Bronchial smooth muscle cell (primary cell): ENCODE measurements at places on chromosomes 3 and 15. TPM values are rescaled to one million over a fixed set of nuclear protein-coding genes. Genes with fewer than 3 reads are reported as not detected.

The SPATA16 gene
- not detected in 2 replicates for total RNA-seq

The VEPH1 gene
- 24.0 and 30.5 TPM in 2 replicates for total RNA-seq

The CCDC13 gene
- total RNA-seq, result 0.86 and 0.95 TPM in 2 replicates

The MAPK6 gene
- total RNA-seq, result 38.0 and 38.1 TPM in 2 replicates

The BTLA gene
- total RNA-seq, result 0.16 TPM in 1 of 2 replicates, not detected in the other

The SERINC4 gene
- total RNA-seq, result not detected in 2 replicates
